Inflammatory macrophage treated with lipopolysaccharide for 1 hour (primary cell): ENCODE measurements at places on chromosomes 7 and 10.
A peak's percentile ranks its signal among the peaks of the same experiment; 100 is the strongest.

- DNase-seq: peak; percentile 25
Measured at GRCh38 chr7:18426564-18427226, 68.9 kb upstream of the HDAC9 start.

GRCh38 chr10:1658658-1659057, 78.7 kb downstream of the ADARB2 start:
- DNase-seq: no peak

DNA sequence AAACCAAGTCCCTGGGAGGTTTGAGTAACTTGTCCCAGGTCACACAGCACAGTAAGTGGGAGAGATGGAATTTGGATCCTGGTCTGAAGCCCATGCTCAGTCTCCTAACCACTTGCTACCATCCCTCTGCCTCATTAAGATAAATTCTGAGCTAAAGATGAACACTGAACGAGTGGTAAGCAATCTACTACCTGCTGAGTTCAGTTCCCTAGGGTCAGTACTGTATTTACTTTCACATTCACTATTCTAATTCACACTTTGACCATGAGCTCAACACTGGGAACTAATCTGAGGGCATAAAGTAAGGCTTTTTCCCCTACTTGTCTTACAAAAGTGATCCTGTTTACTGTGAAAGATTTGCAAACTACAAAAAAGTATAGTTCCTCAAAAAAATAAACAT, 2.4 kb downstream of the UROS start:
- DNase-seq: peak; percentile 4

GRCh38 chr10:118621304-118621942, 26.0 kb upstream of the PRLHR start:
- no peak for DNase-seq

DNA sequence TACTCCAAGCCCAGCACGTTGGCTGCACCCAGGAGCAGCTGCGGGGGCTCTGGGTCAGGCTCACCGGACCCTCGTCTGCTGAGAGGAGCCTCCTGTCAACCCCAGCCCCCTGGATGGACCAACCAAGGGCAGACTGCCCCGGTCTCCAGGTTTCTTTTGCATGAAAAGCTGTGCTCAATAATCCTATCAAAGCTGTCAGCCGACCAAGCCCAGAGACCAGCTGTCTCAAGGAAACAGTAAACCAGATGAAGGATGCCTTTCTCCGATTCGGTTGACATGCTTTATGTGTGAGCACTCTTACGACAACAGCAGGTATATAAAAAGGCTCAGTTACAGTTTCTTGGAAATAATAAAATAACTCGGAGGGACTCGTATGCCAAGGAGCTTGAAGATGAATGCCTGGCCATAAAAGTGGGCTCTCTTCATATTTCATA, 71.6 kb upstream of the BAIAP2L1 start:
- DNase-seq: no peak

- no peak for DNase-seq
Measured at GRCh38 chr10:42877496-42878030, 95.0 kb downstream of the BMS1 start.
